ENCODE measurements at places on chromosomes 11 and 22.

- H3K27me3 ChIP-seq: no peaks in the 10 kb centered on the region
- H3K4me1 ChIP-seq: no peaks in the 10 kb centered on the region
- H3K4me3 ChIP-seq: no peak overlapping the region
- H3K36me3 ChIP-seq: no peaks in the 10 kb centered on the region
- no peak for DNase-seq
Measured at GRCh38 chr11:25771605-25772004, 560.3 kb upstream of the ANO3 start.

- peak; percentile 53 for DNase-seq
- peaks cover 13% of the 10 kb centered on the region for H3K4me1 ChIP-seq
- H3K27me3 ChIP-seq: no peaks in the 10 kb centered on the region
- no peak overlapping the region for H3K4me3 ChIP-seq
- no peak overlapping the region for H3K27ac ChIP-seq
Measured at GRCh38 chr11:64146036-64146955, 19.6 kb downstream of the MACROD1 start.

DNA sequence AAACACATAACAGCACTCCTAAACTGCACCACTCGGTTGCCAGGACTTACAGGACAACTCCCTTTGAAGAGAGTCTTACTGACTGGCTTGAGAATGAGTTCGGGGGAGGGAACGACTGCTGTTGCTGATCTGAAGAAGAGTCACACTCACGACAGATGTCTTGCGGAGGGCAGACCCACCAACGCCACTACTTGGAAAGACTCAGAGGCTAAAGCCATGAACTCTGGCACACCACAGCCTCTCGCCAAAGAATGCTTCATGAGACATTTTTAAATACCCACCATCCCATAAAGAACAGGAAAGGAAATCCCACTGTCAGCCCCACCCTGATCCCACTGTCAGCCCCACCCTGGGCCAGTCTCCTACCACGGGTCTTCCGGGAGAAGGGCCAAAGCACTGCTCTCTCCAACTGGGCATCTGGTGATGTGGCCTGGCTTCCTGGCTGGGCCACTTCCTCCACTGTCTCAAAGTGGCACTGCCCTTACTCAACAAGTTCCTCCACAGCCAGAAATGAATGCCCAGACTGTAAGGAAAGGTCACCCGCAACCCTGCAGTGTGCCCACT is 73.6 kb downstream of the MICAL3 start:
- no peak for DNase-seq
- no peaks in the 10 kb centered on the region for H3K36me3 ChIP-seq
- H3K27me3 ChIP-seq: no peaks in the 10 kb centered on the region
- no peak overlapping the region for H3K27ac ChIP-seq
- H3K4me3 ChIP-seq: no peak overlapping the region

- H3K36me3 ChIP-seq: no peaks in the 10 kb centered on the region
- no peak overlapping the region for H3K27ac ChIP-seq
- no peak overlapping the region for H3K4me3 ChIP-seq
- peaks cover 7% of the 10 kb centered on the region for H3K27me3 ChIP-seq
- DNase-seq: no peak
- peaks cover 17% of the 10 kb centered on the region for H3K4me1 ChIP-seq
Measured at GRCh38 chr22:37601540-37602442, 6.8 kb upstream of the GGA1 start.

DNA sequence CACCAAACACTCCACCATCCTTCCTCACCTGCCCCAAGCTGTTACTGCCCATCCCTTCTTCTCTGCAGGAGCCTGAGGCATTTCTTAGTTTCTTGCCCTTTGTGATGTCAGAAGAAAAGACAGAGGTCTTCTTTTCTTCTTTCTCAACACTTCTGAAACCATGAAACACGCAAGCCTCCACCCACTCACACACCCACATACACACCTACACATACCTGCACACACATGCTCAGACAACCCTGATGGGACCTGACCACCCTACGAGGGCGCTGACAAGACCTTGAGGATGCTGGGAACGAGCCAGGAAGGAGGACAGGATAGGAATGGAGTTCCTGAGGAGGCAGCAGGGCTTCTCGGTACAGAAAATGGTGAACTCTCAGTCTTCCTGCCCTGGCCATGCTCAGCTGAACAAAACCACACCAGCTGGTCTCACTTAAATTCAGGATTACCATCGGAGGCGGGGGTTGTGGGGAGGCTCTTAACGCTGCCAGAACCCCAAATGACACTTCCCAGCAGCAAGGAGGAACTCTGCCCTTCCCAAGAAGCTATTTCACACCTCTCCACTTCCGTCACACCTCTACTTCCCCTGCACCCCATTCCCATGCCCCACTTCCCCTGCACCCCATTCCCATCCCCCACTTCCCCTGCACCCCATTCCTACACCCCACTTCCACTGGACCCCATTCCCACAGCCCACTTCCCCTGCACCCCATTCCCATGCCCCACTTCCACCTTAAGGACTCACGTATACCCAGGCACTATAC is 41.0 kb downstream of the CSF2RB start:
- H3K4me3 ChIP-seq: no peak overlapping the region
- peaks cover 4% of the 10 kb centered on the region for H3K4me1 ChIP-seq
- peaks cover 1% of the 10 kb centered on the region for H3K36me3 ChIP-seq
- no peak for DNase-seq
- H3K27me3 ChIP-seq: no peaks in the 10 kb centered on the region
